ENCODE measurements at places on chromosomes 5 and 9.

DNA sequence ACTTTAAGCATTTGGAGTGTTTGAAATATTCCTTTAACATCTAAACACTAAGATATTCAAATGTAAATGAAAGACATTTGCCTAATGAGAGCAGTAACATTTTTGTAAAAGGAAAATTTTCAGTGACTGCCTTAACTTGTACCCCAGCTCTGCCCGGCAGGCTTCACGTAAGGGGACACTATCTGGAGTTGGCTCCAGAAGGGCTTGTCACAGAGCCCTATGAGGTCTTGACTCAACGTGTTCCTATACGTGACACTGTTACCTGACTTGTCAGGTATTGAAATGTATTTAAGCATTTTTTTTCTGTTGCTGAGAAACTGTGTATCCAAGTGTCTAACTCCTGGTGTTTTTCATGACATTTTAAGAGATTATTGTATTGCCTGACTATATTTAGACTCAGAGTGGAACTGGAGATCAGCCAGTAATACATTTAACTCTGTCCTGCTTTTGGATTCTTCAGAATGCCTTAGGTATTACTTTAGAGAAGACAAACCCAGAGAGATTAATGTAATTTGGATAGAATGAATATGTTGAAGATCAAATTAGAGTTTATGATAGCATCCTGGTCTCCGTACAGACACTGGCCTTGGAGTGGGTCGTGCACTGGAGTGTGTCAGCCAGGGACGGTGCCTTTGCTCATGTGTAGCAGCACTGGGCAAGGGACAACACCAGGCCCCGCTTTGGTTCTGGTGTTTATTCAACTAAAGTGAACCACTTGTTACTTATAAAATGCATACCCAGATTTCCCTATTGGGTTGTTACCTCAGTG is 34.6 kb upstream of the PHF2 start:
- DNase-seq, result no peak

DNA sequence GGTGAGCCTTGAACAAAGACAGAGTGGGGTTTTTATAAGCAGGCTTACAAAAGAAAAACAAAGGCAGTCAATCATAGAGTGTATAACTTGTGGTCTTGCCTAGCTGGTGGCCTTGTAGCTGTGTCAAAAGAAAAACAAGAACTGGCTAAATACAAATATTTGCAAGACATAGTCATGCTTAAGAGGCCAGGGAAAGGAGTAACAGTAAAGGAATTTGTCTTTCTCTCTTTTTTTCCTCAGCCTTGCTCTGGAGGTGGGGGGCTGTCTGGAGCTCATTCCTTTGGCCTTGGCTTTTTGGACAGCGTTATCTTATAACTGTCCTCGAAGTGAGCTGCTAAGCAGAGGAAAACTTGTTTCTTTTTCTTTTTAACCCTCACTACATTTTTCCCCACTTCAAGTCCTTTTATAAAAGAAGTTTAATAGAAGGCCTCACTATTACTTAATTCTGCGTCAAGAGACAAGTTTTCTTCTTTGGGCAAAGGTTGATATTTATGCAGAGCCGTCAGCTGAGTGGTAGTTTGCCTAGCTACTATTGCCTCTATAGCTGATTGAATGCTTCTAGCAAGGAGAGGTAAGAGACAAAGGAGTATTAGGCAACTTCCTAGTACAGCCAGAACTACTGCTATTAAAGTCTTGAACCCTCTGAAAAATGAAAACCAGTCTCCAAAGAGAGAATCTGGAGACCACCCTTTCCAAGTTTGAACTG is 14.3 kb downstream of the CEL start:
- no peak for DNase-seq

DNA sequence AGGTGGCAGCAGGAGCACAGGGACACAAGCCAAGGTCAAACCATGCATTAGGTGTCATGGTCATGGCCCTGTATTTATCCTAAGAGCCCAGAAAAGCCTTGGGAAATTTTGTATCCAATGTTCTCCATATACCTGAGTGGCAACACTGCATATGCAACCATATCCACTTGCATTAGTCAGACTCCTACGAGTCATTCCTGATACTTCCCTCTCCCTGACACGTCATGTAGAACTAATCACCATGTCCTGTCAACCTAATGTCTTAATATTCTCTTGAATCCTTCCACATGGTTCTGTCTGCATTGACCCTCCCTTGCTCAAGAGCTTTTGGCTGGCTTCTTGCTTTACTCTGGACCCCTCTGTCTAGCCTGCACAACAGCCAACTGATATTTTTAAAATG is 9.4 kb downstream of the SCGB3A2 start:
- no peak for DNase-seq

DNA sequence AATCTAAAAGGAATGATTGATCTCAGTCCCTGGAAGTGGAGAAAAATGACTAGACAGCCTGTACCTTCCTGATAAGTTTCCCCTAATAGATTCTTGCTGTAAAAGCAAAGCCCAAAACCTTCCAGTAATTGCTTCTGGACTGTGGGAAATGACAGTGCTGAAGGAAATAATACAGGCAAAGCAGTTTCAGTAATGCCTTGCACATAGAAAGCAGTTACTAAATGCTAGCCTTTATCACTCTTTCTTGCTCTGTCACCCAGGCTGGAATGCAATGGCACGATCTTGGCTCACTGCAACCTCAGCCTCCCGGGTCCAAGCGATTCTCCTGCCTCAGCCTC is 50.3 kb downstream of the MAP1B start:
- DNase-seq, result no peak

GRCh38 chr5:62460578-62460983 is 48.0 kb downstream of the IPO11 start:
- DNase-seq, result peak; percentile 51
